ENCODE measurements at places on chromosomes 2 and 18. TPM values are rescaled to one million over a fixed set of nuclear protein-coding genes. Genes with fewer than 3 reads are reported as not detected.

ARHGAP15 gene
- total RNA-seq: not detected

GAREM1 gene
- total RNA-seq: 4.9 TPM

LIMS2 gene
- 0.33 TPM for total RNA-seq

GCC2 gene
- 30.1 TPM for total RNA-seq

DGKD gene
- 15.9 TPM for total RNA-seq

Measured in H7 (cell line).